ENCODE measurements at places on chromosomes 7 and 10.

- DNase-seq: peak; percentile 17
Observed at GRCh38 chr7:146791344-146792285, 675.0 kb downstream of the CNTNAP2 start.

DNA sequence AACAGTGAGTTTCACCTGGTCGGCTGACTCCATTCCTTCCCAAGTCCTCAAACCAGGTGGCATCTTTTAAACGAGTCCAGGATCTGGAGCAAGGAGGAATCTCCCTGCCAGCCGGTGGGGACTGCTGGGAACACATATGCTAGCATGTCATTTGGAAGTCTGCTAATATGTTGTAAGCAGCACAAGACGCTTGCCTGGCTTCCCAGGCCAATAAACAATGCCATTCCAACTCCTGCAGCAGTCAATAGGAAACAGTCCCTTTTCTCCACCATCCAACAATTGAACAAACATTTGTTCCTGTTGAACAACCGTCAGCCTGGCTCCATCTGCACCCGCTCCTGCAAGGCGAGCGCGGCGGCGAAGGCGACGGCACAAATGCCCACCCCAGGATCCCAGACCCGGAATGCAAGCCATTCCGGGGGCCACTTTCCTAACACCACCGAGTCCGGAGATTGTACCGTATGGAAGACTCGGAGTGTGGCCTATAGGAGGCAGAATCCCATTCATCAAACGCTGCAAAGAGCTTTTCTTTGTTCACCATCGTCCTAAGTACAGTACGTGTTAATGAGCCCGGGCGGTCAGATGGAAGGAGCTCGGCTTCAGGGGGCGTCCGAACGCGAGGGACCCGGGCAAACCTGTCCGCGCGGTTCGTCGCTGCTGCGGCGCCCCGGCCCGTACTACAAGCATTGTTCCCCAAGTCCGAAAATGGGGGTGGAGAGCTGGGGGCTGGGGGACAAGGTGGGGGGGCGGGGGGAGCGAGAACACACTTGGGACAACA, 1.6 kb downstream of the FAM53B start:
- peak; percentile 49 for DNase-seq

DNA sequence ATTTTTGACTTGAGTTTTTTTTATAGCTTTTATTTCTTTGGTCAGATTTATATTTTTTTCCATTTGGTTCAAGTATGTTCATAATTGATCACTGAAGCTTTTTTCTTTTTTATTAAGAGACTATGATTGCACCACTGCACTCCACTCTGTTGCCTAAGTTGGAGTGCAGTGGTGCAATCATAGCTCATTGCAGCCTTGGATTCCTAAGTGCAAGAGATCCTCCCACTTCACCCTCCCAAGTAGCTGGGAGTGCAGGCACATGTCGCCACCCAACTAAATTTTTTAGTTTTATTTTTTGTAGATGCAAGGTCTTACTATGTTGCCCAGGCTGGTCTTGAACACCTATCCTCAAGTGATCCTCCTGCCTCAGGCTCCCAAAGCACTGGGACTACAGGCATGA, 97.7 kb upstream of the KIF5B start:
- DNase-seq: no peak

DNA sequence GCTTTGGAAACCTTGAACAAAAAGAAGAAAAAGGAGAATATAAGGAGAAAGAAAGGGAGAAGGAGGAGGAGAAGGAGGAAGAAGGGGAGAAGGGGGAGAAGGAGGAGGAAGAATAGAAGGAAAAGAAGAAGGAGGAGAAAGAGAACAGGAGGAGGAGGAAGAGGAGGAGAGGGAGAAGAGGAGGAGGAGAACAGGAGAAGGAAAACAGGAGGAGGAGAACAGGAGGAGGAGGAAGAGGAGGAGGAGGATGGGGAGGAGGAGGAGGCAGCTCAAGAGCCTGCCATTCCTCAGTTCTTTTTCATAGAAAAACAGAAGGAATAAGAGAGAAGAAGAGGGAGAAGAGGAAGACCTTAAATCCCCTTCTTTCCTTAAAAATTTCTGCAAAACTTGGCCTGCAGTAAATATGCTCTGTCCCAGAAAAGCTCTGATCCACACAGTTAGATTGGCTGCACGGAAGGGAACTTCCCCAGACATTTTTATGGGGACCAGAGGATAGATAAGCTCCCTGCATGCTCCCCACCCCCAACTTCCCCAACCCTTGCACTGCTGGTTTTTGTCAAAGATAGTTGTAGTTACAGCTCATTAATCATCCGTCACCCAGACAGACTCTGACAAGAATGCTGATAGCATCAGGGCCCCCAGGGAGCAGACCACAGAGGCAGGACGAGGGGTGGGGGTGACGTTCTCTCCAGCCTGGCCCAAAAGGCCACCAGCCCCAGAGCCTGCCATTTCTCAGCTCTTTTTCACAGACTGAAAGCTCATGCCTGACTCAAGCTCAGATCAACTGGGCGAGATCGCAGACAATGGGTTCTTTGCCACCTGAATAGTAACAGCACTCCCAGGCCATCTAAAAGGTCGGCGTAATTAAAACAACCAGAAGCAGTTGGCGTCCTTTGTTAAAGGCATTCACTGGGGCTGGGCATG, 34.5 kb upstream of the LYZL1 start:
- DNase-seq: peak; percentile 58

DNA sequence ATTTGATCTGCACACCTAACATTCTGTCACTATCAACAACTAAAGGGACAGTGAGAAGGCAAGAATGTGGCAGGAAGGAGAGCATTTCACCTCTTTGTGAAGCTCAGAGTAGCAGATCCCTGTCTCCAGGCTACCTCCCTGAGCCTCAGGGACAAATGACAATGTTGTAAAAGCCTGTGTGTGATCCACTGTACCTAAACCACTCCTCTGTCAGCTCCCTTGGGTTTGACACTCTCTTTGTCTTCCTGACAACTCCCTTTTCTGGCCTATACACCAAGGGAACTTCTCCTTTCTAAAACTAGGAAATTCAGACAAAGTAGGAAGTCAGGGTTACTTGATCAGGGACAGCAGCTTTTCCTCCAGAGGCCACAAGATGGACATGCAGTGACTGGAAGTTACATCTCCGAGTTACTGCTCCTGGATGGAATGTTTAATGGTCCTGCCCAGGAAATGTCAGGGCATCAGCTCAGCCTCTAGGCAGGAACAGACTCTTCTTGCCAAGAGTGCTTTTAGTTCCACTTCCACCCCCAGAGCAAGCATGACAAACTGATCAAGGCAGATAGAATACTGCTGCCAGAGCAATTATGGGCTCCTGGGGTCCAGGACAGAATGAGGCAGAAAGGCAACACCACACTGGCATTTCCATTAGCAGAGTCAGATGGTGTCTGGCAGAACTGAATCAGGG, 1014.5 kb upstream of the LRRTM3 start:
- no peak for DNase-seq

GRCh38 chr7:43469051-43469450, 113.9 kb upstream of the STK17A start:
- no peak for DNase-seq

DNA sequence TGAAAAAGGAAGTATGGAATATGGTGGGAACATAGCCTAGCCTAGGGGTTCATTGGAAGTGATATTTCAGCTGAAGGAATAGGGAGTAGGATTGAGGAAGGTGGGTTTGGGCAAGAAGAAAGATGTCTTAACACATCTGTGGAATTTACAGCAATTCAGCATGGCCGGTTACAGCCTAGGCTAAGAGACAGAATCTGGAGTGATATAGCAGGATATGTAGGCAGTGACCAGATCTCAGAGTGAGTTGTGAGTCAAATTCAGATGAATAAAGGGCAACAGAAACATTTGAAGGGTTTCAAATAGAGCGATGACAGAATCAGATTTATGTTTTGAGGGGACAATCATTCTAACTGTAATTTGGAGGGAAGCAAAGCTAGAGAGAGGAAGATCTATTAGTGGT, 199.0 kb upstream of the PRPS1L1 start:
- DNase-seq: no peak

GRCh38 chr10:77313066-77313750, 324.4 kb downstream of the KCNMA1 start:
- DNase-seq: peak; percentile 65

Measured in fibroblast of skin of right quadriceps (primary cell).